ELF-1 (cell line): ENCODE measurements at places on chromosomes 5 and 9.

GRCh38 chr9:130990306-130990977 is 18.5 kb upstream of the LAMC3 start:
- DNase-seq: no peak

DNA sequence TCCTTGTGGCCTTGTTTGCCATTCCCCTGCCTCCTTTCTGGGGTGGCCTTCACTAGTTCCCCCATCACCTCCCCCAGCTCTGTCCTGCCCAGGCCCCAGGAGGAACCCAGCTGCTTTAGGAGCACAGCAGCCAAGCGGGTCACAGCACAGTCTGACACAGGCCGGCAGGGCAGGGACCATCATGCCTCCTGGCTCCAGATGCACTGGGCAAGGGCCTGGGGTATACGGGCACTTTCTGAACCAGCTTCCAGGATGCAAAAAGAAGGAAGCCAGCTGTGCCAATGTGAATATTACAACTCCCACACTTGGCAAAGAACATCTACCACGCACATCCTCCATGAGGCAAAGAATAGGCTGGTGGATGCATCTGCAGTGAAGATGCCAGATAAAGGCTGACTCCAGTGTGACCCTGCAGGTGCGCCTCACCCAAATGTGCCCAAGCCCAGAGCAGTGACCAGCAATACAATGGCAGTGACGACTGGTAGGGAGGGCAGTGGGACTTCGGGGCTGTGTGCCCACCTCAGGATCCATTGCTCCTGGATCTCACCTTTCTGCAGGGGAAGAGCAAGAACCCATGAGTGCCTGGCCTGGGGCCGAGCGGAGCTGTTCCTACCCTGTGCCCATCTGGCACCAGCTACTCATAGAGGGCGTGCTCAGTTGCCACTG is 6.3 kb upstream of the IL3 start:
- no peak for DNase-seq

- DNase-seq: no peak
These were observed 6.1 kb downstream of the GARIN3 start for GRCh38 chr5:157160001-157160400.

GRCh38 chr5:87661784-87662566 is 249.2 kb upstream of the CCNH start:
- DNase-seq: no peak

DNA sequence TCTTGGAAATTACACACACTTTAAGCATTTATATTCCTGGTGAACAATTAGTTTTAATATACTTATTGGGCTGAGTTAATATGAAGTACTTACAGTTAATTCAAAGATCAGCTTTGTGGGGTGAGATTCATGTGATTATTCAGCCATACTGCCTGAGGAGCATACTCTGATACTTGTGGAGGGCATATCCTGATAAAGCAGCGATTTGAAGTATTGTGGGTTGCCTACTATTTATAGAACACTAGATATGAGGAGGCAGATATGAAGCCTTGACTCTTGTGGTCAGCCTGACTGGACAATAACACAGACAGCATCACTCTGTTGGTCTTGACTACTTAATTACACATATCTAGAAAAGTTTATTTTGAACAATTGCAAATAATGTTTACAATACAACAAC is 27.0 kb upstream of the AGGF1 start:
- DNase-seq: no peak

GRCh38 chr9:6405371-6405770 is 7.6 kb upstream of the UHRF2 start:
- no peak for DNase-seq

GRCh38 chr5:127326431-127326830 is 35.8 kb downstream of the MEGF10 start:
- DNase-seq: no peak

DNA sequence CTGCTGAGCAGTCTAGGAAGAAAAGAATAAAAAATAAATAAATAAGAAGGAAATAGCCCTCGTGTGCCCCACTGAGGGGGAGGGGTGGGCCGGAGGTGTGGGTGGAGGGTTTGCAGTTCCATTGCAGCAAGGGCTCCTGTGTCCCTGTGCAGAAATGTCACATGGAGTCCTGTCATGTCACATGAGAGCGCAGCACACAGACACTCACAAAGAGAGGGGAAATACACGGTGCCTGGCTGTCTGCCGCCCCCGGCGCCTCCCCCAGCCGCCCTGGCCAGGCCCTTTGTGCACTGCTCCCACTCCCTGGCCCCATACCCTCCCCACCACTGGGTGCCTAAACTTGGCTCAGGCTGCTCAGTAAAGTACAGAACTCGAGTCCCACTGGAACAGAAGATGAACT is 55.6 kb upstream of the SPTLC1 start:
- DNase-seq: no peak

DNA sequence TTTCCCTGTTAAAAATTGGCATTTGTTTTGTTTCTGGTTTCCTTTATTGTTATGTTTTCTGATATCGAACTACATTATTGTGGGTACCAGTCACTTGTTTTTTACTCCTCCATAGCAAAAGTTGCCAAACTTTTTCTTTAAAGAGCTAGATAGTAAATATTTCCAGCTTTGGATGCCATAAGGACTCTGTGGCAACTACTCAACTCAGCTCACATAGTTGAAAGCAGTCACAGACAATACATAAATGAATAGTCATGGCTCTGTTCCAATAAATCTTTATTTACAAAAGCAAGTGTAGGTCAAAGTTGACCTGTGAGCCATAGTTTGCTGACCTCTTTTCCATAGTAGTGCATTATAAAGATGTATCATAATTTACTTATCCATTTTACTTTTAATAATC is 305.0 kb downstream of the RASEF start:
- DNase-seq: no peak

DNA sequence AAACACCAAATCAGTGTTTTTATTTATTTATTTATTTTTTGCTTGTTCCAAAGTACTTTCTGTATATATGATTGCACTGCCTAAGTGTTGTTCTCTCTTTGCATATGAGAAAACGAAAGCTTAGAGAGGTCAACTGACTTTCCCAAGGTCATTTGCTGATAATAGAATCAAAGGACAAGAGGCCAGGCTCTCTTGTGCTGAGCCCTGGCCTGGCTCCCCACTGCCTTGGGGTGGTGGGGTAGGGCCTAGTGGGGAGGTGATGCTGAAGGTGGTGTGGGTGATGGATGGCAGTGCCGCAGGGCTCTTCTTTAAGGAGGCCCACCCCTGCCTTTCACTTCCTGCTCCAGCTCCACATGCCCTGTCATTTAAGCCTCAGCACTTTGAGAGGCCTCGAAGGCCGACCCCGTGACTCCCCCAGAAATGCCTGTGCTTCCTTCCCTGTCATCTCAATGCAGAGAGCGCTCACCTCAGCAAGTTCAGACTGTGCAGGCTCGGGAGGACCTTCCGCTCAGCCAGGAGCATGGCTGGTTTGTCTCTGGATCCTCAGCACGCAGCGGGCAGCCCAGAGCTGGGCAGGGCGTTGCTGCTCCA is 59.5 kb downstream of the SMIM23 start:
- DNase-seq: no peak
